ENCODE measurements at places on chromosomes 13 and 19. TPM values are rescaled to one million over a fixed set of nuclear protein-coding genes. Genes with fewer than 3 reads are reported as not detected.

The HCST gene
- 9.5 TPM for total RNA-seq

The ATXN8OS gene
- not detected for total RNA-seq

The PGLYRP2 gene
- total RNA-seq: not detected

The B3GNT8 gene
- 1.0 TPM for total RNA-seq

The IGSF23 gene
- total RNA-seq: not detected

The CEACAM7 gene
- not detected for total RNA-seq

The PSG3 gene
- not detected for total RNA-seq

The THSD1 gene
- 2.8 TPM for total RNA-seq

The CLIP3 gene
- total RNA-seq: 8.0 TPM

DNA sequence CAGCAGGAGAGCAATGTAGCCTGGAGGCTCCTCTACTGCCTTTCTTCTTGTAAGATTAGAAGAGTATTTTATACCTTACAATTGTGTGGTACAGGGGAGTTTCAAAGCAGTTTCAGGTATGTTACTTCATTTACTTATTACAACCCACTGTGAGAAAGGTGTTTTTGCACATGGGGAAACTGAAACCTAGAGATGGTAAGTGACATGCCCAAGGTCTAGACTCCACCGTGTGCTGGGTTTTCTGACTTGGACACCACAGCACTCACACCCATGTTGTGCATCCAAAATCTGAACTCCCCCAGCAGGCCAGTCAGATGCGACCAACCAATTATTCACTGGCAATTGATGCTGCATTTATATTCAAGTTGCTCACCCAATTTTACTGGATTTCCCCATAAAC, 22.8 kb downstream of the ERICH6B start:
- DNase-seq: no peak

GRCh38 chr13:41639955-41640780, 182.8 kb downstream of the RGCC start:
- no peak for DNase-seq

DNA sequence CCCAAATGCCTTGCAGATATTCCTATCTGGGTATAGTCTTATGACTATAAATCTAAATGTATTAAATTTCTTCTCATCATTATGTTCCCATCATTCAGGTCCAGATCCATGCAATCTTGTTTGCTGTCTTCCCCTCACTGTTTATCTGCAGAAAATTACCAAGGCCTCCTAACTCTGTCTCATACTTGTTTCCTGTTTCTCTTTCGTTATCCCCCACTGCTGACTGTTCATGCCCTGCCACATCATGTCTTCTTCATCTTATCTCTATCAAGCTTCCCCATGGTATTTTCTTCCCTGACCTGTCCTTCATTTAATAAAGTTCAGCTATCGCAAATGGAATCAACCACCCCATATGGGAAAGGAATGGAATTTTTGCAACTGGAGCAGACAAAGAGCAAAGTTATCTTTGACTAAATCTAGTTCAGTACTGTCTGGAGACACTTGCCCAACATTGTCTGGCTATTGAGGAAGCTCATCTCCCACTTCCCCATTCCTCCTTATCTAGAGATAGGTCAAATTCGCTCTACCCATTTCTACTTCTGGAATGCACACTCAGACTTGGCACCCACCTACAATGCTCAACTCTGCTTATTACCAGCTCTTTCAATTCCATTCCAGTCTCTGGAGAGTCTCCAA, 1358.1 kb downstream of the EFNB2 start:
- DNase-seq: no peak

GRCh38 chr19:49453757-49454240, 774 bp downstream of the ALDH16A1 start:
- DNase-seq: no peak

- no peak for DNase-seq
Measured at GRCh38 chr13:41823476-41823875, 137.4 kb downstream of the VWA8 start.

DNA sequence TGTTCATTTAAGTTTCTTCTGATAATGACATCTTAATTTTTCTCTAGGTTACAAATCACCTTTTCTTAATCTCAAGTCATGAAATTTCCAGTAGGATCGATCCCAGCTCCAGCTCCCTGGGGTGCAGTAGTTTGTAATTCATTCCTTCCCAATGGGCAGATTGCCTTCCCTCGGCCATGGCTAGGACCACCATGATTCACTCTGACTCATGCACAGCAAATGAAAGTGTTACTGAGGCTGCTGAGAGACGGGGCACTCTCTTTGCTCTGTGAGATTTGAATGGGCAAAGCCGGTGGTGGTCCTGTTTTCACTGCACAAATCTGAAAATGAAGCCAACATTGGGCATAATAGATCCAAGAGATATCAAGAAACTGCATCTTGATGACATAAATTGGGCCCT, 202.8 kb upstream of the IRS2 start:
- no peak for DNase-seq

DNA sequence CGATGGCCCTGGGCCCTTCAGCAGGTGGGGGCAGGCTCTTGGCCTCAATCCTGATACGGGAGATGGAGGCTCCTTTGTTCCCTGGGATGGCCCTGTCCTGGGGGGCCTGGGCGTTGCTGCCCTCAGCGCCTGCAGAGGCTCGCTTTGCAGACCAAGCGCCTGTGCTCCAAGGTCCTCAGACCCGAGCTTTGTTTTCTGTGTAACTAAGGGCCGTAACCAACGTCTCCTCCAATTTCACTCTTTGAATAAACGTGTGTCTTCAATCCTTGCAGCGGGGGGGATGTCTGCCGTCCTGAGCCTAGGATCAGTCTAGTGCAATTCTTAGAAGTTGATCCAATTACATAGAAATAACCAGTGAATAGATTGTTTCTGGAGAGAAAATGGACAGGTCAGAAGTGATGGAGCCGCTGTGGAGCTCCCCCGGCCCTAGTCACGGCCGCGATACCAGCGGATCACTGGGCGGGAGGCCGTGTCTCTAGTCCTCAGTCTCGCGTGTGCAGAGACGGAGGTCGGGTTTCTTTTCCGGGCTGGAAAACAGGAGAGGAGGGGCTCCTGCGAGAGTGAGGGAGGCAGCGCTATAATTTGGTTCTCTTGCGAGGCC, 5.3 kb downstream of the PTBP1 start:
- DNase-seq: no peak

DNA sequence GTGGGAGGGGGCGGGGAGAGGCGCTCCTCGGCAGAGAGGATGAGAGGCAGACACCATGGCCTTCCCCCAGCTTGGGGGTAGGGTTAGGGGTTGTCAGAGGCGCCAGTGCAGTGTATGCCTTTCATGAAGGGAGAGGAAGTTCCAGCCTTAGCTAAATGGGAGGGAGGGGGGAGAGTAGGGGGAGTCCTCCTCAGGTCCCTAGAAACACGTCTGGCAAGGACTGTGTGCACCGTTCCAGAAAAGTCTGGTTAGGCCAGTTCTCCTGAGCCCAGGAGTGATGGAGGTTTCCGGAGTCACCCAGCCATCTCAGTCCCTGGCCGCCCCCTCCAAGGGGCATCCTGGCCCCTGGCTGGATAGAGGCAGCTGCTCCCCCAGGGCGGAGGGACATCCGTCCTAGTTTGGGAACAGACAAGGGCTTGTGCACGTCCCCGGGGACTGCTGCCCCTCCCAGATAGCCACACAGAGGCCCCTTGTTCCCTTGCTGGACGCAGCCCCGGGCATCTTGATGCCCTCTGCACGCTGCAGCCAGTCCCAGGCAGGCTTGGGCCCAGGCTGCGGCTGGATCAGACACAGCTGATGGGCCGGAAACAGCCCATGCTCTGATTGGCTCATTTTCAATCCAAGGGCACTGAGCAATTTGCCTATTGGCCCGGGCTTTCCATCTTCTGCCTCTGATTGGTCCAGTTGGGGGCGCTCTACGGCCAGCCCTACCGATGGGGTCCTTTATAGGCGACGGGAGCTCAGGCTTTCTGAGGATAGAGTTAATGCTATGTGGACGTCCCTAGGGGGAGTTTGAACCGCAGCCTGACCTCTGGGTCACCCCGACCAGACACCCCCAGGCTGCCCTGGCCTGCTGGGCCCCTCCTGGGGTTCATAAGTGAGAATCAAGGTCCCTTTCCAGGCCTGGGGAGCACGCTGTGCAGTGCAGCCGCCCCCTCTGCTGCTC, 3.8 kb downstream of the S1PR2 start:
- no peak for DNase-seq

GRCh38 chr19:5083547-5083965, 114.6 kb downstream of the KDM4B start:
- DNase-seq: no peak

GRCh38 chr13:20156702-20157101, 4.2 kb downstream of the GJA3 start:
- no peak for DNase-seq

DNA sequence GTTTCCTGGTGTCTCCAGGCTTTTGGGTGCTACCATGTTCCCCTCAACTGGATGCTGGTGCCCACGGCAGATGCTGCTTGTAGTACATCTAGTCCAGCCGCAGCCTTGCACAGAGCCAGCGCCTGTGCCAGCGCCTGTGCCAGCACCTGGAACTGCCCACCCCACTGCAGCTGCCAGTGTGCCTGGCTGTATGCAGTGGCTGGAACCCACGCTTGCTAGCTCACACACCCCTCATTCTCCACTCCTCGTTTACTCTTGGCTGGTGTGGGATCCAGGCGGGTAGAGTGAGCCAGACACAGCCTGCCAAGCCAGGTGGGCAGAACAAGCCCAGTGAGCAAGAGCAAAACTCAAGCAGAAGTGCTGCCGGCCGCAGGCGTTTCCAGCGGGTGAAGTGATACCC, 428.6 kb downstream of the SLITRK1 start:
- DNase-seq: no peak

DNA sequence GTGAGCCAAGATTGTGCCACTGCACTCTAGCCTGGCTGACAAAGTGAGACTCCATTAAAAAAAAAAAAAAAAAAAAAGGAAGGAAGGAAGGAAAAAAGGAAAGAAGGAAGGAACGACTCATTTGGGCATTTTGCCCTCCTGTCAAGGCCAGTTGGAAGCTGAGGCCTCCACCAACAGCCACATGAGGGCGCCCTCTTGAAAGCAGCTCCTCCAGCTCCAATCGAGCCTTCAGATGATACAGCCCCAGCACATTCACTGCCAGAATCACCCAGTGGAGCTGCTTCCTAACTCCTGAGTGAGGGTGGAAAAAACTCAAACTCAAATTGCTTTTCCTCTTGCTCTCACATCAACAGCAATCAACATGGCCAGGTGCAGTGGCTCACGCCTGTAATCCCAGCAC, 40.9 kb downstream of the GNG7 start:
- no peak for DNase-seq

Data from omental fat pad (tissue), 4 donors.